ENCODE measurements at places on chromosomes 7 and 10.
A peak's percentile ranks its signal among the peaks of the same experiment; 100 is the strongest.

DNA sequence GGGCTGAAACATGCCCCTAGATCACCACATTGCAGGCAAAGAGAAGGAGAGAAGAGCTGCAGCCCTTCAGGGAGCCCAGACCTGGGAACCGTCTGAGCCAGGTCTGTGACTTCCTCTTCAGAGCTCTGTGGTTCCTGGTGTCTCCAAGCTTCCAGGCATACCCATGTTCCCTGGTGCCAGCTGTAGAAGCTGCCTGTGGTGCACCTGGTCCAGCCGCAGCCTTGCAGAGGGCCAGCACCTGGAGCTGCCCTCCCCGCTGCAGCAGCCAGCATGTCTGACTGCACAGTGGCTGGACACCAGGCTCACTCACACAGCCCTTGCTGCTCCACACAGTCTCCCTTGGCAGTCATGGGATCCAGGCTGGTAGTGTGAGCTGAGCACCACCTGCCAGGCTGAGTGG is 33.6 kb downstream of the C7orf25 start:
- no peak for DNase-seq

GRCh38 chr10:98880971-98881370 is 354.7 kb downstream of the HPSE2 start:
- DNase-seq = no peak

GRCh38 chr7:45143616-45144015 is 14.0 kb upstream of the RAMP3 start:
- no peak for DNase-seq

DNA sequence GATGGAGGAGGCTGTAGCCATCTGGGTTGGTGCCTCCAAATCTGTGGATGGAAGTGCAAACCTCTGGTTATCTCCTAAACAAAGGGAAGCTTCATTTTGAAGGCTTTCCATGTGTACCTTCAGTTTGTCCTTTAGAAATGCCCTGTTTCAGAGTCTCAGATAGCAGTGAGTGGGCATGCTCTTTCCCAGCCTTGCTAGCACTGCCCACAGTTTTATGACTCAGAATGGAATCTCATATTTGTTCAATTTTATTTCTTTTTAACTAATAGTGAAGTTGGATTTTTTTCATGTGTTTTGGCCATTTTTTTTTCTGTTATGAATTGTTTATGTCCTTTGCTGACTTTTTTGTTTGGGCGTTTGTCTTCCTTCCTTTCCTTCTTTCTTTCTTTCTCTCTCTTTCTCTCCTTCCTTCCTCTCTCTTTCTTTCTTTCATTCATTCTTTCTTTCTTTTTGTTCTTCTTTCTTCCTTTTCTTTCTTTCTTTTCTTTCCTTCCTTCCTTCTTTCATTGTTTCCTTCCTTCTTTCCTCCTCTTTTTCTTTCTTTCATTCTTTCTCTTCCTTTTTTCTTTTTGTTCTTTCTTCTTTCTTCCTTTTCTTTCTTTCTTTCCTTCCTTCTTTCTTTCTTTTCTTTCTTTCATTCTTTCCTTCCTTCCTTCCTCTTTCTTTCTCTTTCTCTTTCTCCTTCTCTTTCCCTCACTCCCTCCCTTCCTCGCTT is 25.6 kb downstream of the PRF1 start:
- no peak for DNase-seq

GRCh38 chr10:62587011-62587410 is 212.8 kb downstream of the ZNF365 start:
- no peak for DNase-seq

DNA sequence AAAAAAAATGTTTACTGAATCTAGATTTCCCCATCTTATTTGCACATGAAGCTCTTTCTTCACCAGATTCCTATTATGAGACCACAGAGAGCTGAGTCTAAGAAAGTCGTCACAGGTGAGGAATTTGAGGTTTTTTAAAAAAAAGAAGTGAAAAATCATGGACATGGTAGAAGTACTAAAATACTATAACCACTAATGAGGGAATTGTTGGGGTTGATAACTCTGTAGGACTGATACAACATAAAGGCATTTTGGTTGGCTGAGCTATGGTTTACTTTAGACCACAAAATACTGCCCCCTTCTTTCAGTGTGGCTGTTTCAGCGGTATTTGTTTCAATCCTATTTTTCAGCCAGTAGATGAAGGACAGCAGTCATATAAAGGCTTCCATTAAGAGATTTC is 1111.3 kb downstream of the TYW1 start:
- DNase-seq = no peak

DNA sequence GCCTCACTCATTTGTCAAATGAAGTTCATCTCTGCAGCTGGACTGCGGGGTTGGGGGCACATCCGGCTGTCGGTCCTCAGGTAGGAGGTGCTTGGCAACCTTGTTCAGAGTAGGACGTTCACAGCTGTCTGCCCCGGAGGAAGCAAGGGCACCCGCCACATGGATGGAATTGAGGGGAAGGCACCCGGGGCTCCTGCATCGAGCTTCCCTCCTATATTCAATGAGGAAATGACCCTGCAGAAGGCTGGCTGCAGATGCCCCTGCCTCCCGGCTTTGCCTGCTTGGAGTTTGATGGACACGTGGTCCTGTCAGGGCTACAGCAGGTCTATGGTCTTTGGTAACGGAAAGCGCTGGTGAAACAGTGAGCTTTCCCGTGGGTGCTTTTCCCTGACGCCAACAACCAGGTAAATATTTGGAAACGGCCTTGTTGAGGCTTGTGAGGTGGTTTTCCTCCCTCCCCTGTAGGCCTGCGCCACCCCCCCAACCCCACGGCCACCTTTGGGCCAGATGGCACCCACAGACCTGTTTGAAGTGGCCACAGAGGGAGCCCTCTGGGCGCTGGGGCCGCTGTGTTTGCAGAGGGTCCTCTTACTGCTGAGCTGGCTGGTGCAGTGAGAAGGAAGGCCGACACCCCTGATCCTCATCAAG is 32.9 kb downstream of the HTRA1 start:
- DNase-seq = no peak

DNA sequence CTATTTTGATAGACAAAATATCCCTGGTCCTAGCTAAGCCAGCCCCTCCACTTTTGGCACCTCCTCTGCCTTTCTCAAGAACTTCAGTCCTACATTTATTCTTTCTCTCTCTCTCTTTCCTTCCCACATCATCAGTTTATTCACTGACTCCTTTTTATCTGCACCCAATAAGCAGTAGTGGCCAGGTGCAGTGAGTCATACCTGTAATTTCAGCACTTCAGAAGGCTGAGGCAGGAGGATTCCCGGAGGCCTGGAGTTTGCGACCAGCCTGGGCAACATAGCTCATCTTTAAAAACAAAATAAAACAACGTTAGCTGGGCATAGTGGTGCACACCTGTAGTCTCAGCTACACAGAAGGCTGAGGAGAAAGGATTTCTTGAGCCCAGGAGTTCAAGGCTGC is 19.4 kb upstream of the NRP1 start:
- DNase-seq = no peak

GRCh38 chr7:87599336-87599735 is 1.3 kb downstream of the ABCB1 start:
- DNase-seq = peak; percentile 59

- no peak for DNase-seq
Observed at GRCh38 chr7:110375068-110375467, 715.9 kb upstream of the LRRN3 start.

GRCh38 chr7:108093341-108093740 is 36.8 kb downstream of the LAMB4 start:
- no peak for DNase-seq

- DNase-seq = no peak
Observed at GRCh38 chr7:116273283-116273917, 63.1 kb downstream of the TES start.

DNA sequence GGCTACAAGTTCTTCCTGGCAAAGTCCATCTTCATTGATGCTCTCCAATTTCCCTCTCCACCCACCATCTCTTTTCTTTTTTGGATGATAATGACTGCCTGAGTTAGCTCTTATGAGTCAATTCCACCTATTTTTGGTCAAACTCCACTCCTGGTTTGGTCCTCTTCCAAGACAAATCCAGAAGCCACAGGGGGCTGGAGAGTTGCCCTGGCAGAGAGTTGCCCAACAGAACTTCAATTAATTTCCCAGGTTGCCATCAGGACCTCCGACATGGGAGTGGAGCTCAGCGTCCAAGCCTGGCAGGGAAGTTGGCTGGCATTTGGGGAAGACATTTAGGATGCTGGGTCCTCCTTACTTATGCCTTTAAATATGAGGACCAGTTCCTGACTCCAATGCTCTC is 29.2 kb upstream of the KCNMA1 start:
- DNase-seq = no peak

GRCh38 chr10:126841341-126841895 is 63.8 kb upstream of the DOCK1 start:
- no peak for DNase-seq

- no peak for DNase-seq
Observed at GRCh38 chr10:110278562-110279406, 25.9 kb downstream of the SMNDC1 start.

GRCh38 chr7:105643384-105643783 is 62.1 kb upstream of the EFCAB10 start:
- no peak for DNase-seq

DNA sequence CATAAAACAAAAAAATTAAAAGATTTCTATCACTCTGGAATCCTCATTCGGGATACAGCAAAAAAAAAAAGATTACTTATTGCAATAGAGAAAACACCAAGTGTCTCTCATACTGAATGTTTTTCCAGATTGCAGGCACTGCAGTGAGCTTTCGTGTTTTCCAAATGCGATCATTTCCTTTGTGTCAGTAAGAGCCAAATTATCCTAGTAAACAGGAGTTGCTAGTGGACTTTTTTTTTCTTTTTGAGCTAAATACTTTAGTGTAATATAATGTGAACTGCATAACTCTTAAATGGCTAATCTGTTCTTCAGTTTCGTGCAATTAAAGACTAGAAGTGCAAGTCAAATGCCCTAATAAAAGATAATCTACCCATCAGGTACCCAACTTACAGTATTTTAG is 44.4 kb upstream of the TOMM7 start:
- no peak for DNase-seq

DNA sequence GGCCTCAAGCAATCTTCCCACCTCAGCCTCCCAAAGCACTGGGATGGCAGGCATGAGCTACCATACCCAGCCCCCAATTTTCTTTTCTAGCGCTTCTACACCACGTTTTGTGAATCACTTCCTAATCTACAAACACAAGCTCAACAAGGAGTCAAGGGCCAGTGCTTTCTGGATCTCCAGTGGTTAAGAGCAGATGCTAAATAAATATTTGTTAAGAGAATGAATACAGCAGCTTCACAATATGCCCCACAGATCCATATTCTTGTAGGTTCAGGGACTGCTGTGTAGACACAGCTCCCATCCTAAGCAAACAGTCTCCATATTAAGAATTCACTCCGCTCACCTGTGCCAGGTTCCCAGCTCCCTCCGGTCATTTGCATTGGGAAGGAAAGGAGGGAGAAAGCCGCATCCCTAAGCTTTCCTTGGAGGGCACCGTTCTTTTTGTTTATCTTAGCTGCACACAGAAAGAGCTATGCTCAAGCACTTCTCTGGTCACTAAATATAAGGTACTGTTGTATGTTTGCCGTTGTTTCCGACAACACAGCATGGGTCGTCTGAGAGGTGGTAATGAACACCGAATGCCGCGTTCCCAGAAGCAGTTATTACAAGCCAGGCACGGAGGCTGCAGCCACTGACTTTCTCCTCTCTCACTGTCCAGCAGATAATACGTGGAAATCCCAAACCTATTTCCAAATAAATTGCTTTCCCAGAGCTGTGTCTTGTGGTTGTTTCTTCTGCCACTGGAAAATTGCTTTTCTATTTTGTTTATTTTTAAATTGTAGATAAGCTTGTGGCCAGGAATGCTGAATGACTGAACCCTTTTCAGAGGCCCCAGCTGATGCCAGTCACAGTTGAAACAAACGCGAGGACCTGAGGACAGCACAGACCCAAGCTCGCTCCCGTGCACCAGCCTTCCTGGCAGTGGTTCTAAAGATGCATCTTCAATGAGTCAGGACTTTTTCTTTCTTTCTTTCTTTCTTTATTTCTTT is 217.1 kb downstream of the PRPF18 start:
- DNase-seq = no peak

DNA sequence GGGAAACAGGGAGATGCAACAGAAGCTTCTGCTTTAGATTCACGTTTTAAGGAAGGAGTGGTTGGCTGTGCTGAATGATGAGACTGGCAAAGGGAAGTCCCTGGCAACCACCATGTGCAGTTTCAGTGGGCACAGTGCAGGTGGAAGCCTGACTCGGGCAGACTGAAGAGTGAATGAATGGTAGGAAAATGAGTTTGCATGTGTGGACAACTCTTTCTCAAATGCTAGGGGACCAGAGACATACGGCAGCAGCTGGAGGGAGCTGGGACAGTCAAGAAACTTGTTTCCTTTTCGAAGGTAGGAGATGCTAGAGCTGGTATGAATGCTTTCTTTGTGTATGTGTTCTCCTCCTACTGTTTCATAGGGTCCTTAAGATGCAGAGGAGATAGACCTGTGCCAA is 29.0 kb downstream of the PODXL start:
- no peak for DNase-seq

DNA sequence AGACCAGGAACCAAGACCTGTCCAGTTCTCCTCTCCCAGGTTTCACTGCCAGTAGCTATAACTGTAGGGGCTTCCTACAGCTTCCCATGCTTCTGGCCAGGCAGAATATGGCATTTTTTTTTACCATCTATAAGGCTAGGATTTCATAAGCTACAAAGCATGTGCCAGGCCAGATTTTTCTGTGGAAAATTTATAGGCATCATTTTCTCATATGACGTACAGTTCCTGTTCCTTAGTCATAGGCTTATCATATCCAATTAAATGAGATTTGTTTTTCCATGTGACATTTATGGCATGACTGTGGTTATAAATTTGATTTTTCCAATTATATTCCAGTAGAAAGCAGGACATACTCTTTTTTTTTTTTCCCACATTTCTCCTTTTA is 208.6 kb upstream of the NPY start:
- no peak for DNase-seq

DNA sequence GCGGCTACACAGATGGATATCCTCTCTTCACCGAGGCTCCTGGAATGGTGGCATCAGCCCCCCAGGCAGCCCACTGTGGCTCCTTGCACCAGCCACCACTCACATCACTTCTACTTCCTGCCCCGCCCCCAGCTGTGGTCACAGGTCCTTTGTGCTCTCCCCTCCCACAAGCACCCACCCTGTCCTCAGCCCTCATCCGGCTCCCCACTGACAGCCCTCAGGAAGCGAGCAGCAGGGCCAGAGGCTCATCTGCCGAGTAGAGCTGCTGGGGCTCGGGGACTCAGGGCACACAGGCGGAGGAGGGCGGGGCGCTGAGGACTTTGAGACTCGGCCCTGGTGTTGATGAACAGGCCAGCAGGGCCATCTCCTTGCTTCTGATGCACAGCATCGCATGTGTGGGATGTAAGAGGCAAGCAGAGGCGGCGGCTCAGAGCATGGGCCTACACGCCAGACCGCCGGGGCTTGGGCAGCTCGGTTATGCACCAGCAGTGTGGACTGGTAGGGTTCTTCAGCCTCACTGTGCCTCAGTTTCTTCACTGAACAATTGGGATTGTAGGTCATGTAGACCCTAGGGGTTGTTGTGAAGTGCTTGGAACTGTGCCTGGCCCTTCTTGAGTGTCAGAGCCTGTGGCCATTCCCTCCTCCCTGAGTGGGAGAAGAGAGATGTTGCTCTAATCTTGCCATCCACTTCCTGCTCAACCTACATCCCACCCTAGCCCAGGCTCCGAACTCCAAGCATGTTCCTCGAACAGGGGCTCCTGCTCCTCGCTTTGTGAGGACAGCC is at the start of gene PRF1:
TSS of gene PRF1 (minus strand) at position 77 of the 784 bp plus-strand sequence. CDS start 1,839 bp downstream, outside the sequence.
- DNase-seq = peak; percentile 86

GRCh38 chr10:16923726-16924125 is 106.5 kb upstream of the RSU1 start:
- no peak for DNase-seq

Measured in CD4-positive, alpha-beta T cell treated with Interleukin-21 for 1 hour (primary cell).